NCI-H1048 (cell line): ENCODE measurements at places on chromosomes 5 and 9.

- peak; percentile 9 for DNase-seq
These were observed 15.2 kb downstream of the ZBTB5 start for GRCh38 chr9:37449862-37450632.

- DNase-seq = no peak
These were observed 144.4 kb downstream of the BNC2 start for GRCh38 chr9:16726029-16726428.

- DNase-seq = no peak
These were observed 5.8 kb upstream of the JAK2 start for GRCh38 chr9:4979239-4979638.

DNA sequence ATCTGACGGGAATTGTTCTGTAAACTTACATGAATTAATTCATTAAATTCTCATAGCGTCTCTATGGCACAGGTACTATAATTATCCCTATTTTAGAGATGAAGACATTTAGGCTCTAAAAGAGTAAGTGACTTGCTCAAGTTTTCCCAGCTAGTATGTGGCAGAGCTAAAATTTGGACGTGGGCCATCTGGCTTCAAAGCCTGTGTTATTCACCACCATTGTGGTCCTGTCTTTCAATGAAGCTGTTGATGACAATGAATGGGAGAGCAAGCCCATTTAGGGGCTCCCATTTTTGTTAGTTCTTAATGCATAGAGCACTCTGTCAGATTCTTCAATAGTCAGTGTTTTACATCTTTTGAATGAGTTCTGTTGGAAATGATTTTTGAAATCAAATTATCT is 236.0 kb upstream of the CD180 start:
- DNase-seq = no peak

- no peak for DNase-seq
These were observed 293.2 kb upstream of the WWC1 start for GRCh38 chr5:167998148-167998767.

GRCh38 chr9:73135394-73135793 is 16.3 kb upstream of the ANXA1 start:
- no peak for DNase-seq

- no peak for DNase-seq
These were observed 584 bp downstream of the LMAN2 start for GRCh38 chr5:177350776-177351391.

DNA sequence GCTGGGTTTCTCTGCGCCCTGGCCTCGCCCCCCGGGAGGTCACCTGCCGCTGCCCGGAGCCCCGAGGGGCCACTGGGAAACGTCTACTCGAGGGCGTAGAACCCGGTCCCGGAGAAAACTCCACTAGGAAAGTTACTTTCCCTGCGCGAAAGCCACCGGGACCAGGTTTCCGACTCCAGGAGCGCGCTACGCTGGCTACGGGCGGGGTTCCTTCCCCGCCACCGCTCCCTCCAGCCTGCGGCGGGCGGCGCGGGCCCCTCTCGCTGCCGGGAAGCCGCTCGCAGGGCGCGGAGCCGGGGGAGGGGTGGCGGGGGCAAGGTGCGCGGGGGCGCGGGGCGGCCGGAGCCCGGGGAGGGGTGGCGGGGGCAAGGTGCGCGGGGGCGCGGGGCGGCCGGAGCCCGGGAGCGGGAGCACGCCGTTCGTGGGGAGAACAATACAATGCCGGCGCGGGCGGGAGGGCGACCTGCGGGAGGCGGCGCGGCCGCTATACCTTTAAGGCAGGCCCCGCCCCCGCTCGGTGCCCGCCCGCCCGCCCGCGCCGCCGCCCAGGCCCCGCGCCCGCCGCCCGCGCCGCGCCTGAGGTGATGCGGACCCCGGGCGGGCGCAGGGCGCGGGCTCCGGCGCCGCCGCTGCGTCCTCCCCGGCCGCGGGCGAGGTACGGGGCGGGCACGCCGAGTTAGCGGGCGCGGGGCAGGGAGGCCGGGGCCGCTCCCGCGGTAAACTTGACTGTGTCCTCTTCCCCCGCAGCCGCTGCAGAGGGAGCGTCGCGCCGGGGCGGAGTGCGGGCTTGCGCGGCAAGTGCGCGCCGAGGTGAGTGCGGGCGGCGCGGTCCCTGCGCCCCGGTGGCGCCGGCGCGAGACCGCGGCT is 278.1 kb downstream of the AOPEP start:
- DNase-seq = peak; percentile 14

GRCh38 chr5:21007781-21008180 is 1019.8 kb upstream of the CDH18 start:
- no peak for DNase-seq

GRCh38 chr5:142864290-142865260 is 94.4 kb downstream of the ARHGAP26 start:
- DNase-seq = no peak

DNA sequence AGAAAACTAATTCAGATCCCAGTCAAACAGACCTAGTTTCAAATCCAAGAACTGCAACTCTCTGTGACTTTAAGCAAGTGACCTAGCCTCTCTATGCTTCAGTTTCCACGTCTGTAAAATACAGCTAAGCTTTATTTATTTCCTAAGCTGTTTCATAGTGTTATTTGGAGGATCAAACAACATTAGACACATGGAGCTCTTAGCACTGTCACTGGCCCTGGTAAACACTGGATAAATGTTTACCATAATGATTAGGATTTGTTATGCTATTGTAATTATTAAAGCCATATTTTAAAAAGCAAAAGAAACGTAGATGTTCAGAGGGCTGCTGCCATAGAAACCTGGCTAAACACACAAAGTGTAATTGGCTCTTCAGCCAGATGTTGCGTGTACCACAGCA is 26.6 kb upstream of the C5orf58 start:
- DNase-seq = no peak

DNA sequence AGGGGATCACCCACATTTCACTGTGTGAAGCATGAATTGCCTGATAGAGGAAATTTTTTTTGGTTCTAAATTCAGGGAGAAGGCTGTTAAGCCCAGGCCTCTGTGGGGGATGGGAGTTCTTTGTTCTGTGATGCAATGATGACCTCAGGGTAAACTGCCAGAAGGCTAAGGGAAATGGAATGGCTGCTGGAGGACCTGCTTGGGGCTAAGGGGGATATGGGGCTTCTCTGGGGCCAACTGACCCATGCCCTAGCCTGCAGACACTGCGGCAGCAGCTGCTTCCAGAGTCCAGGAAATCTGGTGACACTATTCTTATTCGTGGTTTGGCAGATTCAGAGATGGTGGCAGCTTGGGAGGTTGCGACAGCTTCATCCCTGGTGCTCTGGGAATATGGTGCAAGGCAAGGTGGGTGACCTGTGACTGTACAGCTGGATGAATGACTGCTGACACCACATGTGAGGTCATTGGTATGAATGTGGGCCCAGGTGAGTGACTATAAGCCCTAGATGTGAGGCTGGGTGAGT is 30.3 kb downstream of the VCP start:
- no peak for DNase-seq

GRCh38 chr5:34684281-34684979 is 28.3 kb downstream of the RAI14 start:
- no peak for DNase-seq

DNA sequence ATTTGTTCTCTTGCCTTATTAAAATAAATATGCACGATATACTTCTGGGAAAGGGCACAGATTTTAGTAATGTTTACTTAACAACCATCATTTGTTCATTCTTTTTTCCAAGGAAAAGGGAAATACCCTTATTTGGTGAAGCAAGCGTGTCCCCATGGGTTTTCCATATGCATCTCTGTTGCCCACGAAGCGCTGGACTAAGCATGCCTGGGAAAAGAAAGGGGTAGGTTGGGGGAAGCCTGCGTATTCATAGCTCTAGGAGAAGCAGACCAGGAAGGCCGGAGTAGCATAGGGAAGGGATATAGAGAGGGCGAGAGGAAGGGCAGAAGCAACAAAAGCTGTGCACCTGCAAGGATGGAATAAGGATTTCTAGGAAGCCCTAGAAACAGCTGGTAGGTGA is 61.8 kb upstream of the ACO1 start:
- no peak for DNase-seq
